ENCODE measurements at places on chromosomes 1 and 21.

GRCh38 chr1:217712925-217713597 is 81.9 kb downstream of the SPATA17 start:
- no peak overlapping the region for H3K27ac ChIP-seq
- peak; percentile 64 for DNase-seq
- peaks cover 10% of the 10 kb centered on the region for H3K4me1 ChIP-seq
- H3K4me3 ChIP-seq, result no peak overlapping the region

DNA sequence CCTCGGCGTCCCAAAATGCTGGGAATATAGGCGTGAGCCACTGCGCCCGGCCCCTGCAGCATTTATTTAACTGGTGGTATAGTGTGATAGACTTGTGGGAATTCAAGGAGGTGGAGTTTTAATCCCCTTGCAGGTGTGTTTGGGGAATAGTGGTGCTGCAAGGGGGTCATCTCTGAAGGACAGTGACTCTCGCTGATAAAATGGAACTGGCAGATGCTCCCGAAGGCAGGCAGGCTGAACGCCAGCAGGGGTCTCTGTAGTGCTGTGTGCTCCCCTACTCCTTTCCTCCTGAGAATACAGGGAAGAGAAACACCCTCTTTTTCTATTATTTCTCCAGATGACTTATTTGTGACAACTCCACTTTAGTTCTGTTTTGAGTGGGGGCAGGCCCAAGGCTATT is 4.0 kb downstream of the OSCP1 start:
- DNase-seq, result no peak
- H3K4me3 ChIP-seq, result no peak overlapping the region
- no peaks in the 10 kb centered on the region for H3K36me3 ChIP-seq

DNA sequence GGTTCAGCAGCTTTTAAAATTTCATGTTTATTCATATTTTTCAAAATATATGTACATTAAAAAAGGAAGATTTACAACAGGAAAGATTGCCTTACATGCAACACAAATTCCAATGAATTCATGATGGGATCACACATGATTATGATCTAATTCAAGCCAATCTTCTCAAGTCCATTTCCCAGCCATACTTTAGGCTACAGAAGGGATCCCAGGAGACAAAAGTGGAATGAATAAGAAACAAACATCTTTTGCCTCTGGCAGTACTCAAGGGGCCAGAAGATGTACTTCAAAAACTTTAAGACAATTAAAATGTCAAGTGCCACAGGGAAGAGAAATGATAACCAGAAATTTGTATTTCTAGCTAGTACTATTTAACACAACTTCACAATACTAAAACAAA is 10.2 kb upstream of the SH2D5 start:
- H3K27ac ChIP-seq, result no peak overlapping the region
- H3K27me3 ChIP-seq, result no peaks in the 10 kb centered on the region

GRCh38 chr1:33123266-33123665 is 42.3 kb downstream of the AZIN2 start:
- no peaks in the 10 kb centered on the region for H3K27me3 ChIP-seq
- no peak for DNase-seq
- H3K36me3 ChIP-seq, result no peaks in the 10 kb centered on the region
- H3K4me1 ChIP-seq, result peaks cover 19% of the 10 kb centered on the region

DNA sequence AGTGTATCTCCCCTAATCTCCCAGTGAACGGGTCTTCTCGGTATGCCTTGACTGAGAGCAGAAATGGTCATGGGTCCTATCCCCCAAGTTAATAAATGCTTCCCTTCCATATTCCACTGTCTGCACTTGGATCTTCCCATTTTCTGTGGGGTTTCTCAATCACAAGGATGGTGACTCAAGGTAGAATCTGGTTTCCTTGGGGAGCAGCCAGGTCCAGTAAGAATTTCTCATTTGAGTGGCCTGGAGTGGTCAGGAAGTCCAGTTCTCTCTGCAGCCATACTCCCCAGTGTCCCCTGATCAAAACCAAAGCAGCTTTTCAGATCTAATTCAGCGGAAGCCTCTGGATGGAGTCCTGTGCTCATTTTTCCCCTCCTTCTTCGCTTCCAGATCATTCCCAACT is 14.8 kb upstream of the SLC27A3 start:
- H3K27me3 ChIP-seq, result no peaks in the 10 kb centered on the region
- no peak overlapping the region for H3K4me3 ChIP-seq
- H3K27ac ChIP-seq, result no peak overlapping the region
- no peak for DNase-seq
- H3K36me3 ChIP-seq, result peaks cover 60% of the 10 kb centered on the region
- H3K4me1 ChIP-seq, result no peaks in the 10 kb centered on the region

DNA sequence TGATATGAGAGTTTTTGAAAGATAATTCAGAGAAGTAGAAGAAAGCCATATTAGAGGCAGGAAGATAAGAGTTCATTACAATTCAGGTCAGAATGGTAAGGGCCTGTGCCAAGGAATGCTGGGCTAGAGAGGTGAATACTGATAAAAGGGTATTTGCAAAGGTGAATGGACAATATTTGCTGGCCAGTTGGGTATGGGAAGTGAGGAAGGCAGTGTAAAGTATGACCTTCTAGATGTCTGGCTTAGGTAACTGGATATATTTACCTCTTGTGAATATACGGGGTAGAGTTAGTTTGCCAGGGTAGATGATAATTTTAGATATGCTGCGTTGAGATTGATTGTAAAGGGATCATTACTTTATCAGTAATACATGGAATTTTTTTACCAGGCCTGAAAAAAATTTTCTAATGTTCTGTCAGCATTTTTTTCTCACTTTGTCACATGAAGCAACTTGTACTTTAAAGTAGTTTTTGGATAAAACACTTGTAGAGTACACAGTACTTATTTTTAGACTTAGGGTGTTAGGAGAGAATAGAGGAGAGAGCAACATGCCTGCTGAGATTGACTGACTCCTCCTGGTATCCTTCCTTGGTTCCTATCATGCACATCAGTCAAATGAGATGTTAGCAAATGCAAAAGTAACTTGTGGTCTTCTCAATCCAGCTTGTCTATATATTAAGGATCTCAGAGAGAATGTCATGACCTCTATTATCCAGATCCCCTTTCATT is 14.1 kb downstream of the RTCA start:
- H3K4me1 ChIP-seq, result no peaks in the 10 kb centered on the region
- no peak overlapping the region for H3K4me3 ChIP-seq
- H3K27me3 ChIP-seq, result no peaks in the 10 kb centered on the region
- DNase-seq, result no peak
- no peak overlapping the region for H3K27ac ChIP-seq

Data from PC-3 (cell line).